ENCODE measurements at places on chromosomes 7 and 10.

- DNase-seq: no peak
These were observed 4.5 kb downstream of the HOXA5 start for GRCh38 chr7:27138985-27139333.

GRCh38 chr7:150435390-150436073 is 14.9 kb upstream of the GIMAP8 start:
- DNase-seq: no peak

GRCh38 chr7:45153233-45153632 is 4.4 kb upstream of the RAMP3 start:
- no peak for DNase-seq

GRCh38 chr10:50506861-50507573 is 116.7 kb downstream of the SGMS1 start:
- DNase-seq: no peak

DNA sequence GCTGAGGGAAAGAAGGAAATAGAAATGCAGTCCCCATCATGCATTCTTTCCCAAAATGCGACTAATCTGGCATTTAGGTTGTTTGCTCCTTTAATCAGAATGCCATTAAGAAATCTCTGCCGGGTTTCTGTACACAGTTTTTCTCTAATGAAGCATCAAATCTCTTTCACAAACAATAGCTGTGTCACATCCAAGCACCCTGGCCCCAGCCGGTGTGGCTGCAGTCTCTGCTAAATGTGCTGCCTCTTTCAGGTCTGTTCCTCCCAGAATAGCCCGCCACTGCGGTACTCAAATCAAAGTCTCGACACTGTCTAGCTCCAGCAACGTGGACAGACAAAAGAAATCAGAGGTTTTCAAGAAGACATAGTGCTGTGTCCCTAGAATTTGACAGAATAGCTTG is 343.8 kb downstream of the KCNMA1 start:
- no peak for DNase-seq
